Cortex of kidney (tissue), 1 donor: ENCODE measurements at places on chromosomes 4 and X.

DNA sequence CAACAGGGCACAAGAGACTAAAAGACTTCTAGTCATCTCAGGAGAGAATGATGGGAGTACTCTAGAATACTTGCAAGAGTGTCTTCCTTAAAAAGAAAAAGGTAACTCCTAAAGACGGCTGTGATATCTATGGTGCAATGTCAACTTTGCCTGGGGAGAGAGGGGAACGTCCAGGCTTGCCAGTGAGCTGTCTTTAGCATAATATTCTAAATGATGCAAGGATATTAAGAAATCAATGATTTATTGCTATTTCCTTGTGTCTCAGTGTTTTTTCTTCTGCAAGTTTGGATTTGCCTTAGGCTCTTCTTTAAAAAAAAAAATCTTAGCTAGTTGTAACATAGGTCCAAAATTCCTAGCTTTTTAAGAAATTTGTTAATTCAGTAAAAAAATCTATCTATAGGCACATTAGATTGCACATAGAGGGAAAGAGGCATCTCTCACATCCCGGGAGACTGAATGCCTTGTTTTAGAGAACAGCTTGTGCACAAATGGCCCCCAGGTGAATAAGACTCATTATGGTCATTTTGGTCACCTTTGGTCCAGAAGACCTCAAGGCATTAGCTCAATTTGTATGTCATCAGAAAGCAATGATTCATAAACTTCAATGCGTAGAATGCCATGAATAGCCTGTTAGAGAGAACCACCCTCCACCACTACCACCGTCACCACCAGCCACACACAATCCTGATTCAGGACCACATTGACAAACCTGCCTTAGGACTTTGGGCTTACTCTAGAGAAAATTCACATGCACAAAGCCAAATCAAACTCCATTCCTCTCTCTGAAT is 104.1 kb downstream of the PALLD start:
- no peak for DNase-seq

GRCh38 chr4:2459589-2460349 is 9.1 kb upstream of the RNF4 start:
- no peak for DNase-seq

- DNase-seq, result no peak
Measured at GRCh38 chr4:70721747-70722146, at the start of gene RUFY3. Gene RUFY3 (plus strand): TSS chr4:70721964. CDS start chr4:70722574, 610 bp downstream.

DNA sequence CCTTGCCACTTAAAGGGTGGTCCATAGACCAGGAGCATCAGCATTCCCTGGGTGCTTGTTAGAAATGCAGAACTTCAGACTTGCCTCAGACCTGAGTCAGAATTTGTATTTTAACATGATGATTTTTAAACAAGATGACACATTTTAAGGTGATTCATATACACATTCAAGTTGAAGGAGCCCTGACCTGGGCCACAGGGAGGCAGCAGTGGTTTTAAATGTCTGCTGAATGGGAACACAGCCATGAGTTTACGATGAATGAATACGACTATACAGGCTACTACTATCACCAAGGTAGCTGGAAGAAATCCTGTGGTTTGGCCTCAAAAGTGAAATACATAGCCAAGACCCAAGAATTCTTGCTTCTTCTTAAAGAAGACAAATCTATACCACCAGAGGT is 2.9 kb downstream of the HDAC8 start:
- no peak for DNase-seq

DNA sequence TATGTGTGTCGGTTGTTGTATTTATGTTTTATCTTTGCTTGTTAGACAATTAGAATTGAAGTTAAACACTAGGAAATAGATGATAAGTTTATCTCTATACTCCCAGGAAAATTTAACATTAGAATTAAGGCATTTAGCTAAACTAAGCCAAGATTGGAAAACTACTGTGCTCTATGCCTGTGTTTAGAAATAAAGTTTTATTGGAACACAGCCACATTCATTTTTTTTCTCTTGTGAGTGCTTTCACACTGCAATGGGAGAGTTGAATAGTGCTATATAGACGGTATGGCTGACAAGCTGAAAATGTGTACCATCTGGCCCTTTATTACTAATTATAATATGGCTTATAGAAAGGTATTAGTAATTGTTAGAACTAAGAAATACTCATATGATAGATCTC is 186.7 kb upstream of the NUDT6 start:
- no peak for DNase-seq

GRCh38 chr4:4203688-4204400 is 22.9 kb downstream of the OTOP1 start:
- no peak for DNase-seq

DNA sequence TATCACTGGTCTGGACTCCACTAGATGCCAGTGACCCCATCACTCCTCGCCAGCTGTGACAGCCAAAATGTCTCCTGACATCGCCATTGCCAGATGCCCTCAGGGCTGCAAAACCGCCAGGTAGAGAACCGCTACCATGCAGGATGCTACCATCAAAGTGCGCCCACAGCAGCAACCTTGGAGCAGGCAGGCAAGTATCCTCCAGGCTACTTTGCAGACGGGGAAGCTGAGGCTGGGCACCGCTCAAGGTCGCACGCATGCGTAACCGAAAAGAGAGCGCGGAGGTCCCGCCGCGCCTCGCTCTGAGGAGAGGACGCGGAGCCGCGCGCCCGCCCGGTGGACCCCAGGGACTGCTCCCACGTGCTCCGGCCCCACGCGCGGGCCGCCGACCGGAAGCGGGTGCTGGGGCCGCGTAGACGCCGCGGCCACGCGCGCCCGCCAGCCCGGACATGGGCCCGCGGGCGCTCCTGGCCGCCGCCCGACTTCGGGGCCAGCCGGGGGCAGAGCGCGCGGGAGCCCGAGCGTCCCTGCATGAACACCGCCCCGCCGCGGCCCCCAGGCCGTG is at the start of gene STS:
Gene STS (plus strand): TSS at position 300 of the 565 bp plus-strand sequence. CDS start 105,488 bp downstream, outside the sequence.
- no peak for DNase-seq

DNA sequence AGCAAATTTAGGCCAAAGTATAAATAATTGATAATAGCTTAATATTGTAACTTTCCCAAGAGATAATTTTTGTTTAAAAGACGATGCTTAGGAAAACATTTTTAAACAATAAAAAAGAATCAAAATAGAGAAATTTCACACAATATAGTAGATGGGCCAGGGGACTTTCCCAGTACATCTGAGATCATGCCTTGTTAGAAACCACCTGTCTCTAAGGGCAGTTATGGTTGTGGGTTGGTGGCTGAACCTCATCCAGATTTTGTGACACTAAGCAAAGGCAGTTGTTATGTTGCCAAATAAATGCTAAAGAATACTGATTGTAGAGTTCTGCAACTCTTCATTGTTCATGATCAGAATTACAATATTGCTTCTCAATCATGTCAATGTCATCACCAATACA is 270.6 kb downstream of the BANK1 start:
- no peak for DNase-seq

DNA sequence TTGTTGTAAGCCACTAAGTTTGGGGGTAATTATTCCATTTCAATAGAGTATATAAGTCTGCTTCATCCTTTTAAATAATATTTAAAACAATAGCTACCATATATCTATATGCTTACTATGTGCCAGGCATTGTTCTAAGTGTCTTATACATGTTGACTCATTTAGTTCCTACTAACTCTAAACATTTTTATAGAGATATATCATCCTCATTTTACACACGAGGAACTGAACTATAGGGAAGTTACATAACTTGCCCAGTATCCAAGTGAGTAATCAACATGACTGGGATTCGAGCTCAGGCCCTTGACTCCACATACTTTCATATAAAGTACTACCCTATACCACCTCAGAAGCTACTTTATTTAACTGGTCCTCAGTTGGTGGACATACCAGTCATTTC is 175.3 kb upstream of the RAI2 start:
- DNase-seq, result no peak

GRCh38 chr4:31160146-31160545 is 440.0 kb downstream of the PCDH7 start:
- DNase-seq, result no peak

DNA sequence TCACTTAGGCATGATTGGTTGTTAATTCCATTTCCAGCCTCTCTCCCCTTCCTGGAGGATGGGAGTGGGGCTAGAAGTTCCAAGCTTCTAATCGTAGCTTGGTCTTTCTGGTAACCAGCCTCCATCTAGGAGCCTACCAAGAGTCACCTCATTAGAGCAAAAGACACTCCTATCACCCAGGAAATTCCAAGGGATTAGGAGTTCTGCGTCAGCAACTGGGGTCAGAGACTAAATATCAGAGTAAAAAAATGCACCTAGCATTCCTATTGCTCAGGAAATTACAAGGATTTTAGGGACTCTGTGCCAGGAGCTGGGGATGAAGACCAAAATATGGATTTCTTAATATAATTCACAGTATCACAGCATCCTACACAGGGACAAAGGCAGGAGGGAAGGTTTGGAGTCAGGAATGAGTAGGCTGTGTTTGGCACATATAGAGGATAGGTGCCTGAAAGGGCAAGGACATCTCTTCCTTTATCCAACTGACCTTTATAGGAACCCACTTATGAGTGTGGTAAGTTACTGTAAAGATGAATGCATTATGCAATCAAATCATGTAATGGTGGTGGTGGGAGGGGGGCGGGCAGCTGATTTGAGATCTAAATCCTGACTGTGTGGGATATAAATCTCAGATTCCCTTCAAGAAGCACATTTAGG is 30.5 kb upstream of the LIMCH1 start:
- DNase-seq, result no peak

- DNase-seq, result no peak
Measured at GRCh38 chr4:152380919-152381318, 155.0 kb downstream of the FBXW7 start.

DNA sequence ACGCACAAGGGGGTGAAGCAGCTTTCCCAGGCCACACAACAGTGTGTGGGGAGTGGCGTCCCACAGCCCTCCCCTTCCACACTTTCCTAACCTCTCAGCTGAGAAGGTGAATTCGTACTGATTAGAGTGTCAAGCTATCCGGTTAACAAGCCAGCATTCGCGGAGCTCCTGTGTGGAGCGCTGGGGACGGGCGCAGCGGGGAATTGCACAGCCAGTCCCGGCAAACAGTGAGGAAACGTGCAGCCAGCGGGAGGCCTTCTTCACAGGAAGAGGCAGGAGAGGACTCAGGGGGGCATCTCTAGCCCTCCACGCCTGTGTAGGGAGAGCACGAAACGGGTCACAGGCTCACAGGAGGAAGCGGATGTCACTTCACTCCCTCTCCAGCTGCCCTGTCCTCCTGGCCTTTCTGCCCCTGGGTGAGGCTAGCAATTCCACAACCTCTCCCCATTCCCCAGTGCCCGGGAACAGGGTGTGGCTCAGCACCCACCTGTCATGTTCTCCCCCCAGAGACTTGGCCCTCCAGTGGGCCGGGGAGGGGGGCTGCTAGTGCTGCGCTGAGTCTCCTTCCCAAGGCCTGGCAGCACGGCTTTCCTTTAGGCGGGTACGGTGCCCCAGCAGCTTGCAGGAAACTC is 117.3 kb downstream of the CPZ start:
- no peak for DNase-seq

DNA sequence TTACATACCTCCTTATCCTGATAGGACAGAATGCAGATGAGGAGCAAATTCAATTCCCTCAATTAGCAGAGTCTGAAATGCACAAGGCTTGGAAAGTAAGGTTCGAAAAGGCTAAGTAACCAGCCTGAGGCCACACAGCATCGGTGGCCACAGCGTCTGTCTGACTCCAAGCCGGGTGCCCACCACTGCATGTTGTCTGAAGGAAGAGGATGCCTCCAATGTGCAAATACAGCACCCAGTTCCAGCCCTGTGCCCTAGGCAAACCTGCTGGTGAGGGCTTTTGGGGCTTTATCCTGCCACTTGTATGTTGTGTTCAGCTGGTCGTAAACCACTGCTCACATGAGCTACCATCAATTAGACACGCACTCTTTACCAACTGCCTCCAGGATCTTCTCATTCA is 48.6 kb upstream of the PPP2R2C start:
- no peak for DNase-seq

GRCh38 chrX:15269618-15270521 is at the start of gene ASB9:
Gene ASB9 (minus strand): TSS chrX:15270083. CDS start chrX:15269874, 209 bp downstream.
- DNase-seq, result no peak
